ENCODE measurements at places on chromosomes 12 and 14.

DNA sequence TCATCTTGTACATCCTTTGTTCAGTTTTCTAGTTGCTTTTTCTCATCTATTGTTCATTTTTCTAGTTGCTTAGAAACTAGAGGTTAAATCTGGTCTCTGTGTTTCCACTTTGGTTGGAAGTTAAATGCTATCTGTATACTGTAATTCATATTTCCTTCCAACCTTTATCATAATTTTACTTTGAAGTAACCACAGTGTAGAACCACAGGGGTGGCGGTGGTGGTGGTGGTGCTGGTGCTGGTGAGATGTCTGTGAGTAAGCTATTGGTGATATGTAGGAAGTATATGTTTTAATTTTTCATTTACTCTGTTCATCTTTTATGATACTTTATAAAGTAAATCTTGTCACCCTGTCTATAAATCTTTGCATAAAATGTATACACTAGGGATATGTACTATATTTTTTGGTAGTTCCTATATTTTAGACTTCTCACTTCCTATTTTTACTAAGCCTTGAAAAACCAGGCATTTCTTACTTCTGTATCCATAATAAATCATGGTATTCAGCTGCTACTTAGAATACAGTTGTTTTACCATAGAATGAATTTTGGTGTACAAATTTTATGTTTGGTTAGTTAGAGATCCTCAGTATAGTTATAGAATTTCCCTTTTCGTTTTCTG is 31.9 kb downstream of the CCDC91 start:
- DNase-seq, result no peak

GRCh38 chr12:55816881-55817344 is 611 bp downstream of the SARNP start:
- no peak for DNase-seq

- no peak for DNase-seq
Measured at GRCh38 chr14:75542588-75543091, 20.4 kb downstream of the BATF start.

DNA sequence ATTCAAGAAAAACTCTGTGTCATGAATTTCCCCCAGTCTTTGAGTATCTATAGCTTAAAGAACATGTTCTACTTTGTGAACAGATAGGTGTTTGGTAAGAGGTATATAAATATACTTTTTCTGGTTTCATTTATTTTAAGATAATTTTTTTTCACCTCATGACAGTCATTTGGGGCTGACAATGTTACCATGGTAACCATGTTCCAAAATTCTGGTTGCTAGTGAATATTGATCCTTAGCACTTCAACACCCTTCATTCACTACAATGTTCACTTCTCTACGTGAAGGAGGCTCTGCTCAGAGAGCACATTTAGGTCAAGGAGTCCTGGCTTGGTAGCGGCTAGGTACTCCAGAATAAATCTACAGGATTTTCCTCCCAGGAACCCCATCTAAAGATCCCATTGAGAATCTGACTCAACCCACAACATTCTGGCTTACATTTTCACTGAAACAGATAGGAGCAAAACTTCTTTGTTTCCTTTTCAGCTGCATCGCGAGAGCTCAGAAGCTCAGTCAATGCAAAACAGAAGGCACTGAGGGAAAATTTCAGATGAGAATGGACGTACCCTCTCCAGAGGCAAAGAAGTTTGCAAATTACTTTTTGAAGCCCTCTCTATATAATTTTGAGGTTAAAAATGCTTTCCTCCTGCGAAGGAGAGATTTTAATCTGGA is 93.6 kb downstream of the ARF6 start:
- no peak for DNase-seq

DNA sequence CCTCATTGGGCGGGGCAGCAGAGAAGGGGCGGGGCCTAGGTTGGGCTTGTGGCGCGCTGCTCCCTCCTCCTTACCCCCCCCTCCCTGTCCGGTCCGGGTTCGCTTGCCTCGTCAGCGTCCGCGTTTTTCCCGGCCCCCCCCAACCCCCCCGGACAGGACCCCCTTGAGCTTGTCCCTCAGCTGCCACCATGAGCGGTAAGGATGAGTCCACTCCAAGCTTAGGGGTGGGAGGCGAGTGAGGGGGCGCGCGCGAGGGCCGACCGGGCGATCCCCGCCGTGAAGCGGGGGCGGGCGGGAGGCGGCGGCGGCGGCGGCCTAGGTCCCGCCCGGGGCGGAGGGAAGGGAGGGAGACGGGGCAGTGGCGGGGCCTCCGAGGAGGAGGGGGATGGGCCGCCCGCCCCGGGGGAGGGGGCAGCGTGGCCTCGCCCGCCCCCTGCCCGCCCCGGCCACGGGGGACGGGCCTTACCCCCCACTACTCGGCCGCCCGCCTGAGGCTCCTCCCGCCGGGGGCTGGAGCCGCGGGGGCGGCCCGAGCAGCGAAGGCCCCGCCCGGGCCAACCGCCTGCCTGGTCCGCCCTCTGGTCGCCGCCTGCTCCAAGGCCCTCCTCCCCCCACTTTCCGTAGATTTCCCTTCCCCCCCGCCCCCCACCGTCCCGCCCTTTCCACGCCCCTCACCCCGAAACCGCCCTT is at the start of gene SP1:
TSS of gene SP1 (plus strand) at position 73 of the 690 bp plus-strand sequence. CDS start at position 189, 116 bp downstream.
- peak; percentile 90 for DNase-seq

DNA sequence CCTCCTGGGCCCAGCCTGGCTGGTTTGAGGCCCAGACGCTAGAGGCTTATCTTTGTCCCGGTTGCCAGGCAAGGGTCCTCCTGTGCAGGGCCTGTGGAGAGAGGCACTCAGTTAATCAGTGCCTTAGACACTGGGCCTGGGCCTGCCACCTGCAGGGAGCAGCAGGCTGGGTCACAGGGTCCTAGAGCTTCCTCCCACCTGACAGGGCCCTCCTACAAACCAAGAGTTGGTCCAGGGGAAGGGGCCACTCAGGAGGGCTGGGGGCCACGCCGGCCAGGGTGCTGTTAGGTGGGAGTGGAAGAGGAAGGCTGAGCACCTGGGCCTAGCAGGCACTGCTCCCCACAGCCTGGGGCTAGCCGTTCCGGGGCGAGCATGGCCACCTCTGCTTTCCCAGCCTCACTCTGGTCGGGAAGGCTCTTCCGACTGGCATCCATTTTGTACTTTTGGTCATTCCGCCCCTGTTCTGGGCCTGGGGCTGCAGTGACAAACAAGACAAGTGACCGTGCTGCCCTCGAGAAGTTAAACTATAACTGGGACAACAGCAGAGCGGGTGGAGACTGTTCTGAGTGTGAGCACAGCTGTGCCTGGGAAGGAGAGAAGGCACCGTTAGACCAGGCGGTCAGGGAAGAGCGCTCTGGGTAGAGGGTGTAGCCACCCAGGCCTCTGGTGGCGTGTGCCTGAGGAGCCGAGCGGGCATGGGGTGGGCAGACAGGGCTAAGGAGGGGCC is 27.2 kb downstream of the FBRSL1 start:
- no peak for DNase-seq

DNA sequence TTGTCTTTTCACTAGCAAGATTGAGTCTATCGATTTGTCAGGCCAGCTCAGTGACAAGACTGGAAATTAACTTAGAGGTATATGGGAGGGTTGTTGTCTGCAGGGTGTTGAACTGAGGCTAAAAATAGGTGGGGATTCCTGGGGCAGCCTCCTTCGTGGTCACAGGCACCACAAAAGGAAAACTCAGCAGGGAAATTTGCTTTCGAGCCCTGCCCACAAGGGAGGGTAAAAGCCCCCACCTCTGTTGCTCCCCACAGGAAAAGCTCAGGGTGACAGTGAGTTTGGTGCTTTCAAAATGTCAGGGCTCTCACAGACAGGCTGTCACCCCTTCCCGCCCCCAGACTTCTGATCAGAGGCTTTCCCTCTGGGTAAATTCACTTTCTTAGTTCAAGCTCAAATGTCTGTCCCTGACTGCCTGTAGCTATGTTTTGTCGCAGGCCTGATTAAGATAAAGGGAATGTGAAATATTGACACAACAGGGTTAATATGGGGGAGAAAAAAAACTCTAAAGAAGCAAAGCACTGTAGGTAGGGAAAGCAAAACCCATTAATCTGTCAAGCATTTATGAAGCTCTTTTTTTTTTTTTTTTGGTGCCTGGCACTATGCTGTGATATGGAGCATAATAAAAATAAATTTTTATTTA is 11.7 kb upstream of the NFKBIA start:
- DNase-seq, result no peak

GRCh38 chr12:69023840-69024239 is 90.9 kb upstream of the CPM start:
- no peak for DNase-seq

DNA sequence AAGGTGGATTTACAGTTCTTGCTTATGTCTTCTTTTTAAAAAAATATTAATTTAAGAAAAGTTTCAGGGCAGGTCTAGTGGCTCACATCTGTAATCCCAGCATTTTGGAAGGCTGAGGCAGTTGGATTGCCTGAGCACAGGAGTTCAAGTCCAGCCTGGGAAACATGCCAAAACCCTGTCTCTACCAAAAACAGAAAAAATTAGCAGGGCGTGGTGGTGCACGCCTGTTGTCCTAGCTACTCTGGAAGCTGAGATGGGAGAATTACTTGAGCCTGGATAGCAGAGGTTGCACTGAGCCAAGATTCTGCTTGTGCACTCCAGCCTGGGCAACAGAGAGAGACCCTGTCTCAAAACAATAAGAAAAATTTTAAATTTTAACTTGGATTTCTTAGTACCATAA is 5.4 kb upstream of the TAS2R46 start:
- DNase-seq, result no peak

DNA sequence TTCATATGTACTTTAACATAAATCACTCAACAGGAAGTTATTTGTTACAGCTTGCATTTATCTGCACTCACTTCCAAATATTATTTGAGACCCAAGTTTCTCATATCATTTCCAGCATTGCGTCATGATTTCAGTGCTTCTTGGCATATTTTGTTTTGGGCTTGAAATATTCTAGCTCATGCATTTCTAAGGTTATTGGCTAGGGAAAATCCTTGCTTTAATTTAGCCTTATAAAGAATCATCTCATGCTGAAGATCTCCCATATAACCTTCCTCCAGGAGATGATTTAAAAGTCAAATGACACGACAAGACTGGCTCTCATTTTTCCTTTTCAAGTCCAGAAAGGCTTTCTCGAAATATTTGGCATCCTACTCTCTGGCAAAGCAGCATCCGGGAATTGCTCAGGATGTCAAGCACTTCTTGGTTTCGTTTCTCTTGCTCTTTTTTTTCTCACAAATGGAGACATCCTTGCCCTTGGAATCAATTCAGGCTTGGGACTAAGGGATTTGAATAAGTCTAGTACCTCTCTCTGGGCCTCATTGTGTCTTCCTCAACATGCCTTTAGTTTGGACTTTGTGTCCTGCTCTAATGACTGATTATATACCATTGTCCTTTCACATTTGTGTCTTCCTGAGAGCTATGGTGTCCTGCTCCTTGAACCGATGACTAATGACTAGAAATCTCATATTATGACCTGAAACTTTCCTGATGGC is 295.0 kb downstream of the RMST start:
- DNase-seq, result no peak

DNA sequence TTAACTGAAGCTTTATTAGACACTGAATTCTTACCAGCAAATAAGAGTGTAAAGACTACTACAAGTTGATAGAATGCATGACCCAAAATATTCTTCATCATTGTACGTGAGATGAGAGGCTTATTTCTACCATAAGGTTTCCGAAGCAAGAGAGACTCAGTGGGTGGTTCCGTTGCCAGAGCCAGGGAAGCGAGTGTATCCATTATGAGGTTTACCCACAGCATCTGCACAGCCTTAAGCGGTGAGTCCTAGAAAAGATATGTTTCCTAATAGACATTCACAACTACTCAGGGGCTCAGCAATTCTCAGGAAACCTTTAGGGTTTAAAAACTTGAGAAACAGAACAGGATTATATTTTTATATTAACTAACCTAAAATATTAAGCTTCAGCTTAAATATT is 77.8 kb upstream of the POC1B start:
- DNase-seq, result no peak

DNA sequence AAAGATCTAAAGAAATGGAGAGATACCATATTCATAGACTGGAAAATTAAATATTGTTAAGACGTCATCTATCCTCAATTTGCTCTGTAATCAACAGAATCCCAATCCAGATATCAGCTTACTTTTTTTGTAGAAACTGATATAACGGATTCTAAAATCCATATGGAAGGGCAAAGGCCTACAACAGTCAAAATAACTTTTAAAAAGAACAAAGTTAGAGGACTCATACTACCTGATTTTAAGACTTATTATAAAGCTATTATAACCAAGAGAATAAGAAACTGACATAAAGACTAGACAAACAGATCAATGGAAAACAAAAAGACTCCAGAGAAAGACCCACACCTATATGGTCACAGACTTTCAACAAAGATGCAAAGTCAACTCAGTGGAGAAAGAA is 6.0 kb downstream of the DDX24 start:
- DNase-seq, result no peak

- DNase-seq, result no peak
Measured at GRCh38 chr12:69480698-69481097, 10.5 kb downstream of the FRS2 start.

DNA sequence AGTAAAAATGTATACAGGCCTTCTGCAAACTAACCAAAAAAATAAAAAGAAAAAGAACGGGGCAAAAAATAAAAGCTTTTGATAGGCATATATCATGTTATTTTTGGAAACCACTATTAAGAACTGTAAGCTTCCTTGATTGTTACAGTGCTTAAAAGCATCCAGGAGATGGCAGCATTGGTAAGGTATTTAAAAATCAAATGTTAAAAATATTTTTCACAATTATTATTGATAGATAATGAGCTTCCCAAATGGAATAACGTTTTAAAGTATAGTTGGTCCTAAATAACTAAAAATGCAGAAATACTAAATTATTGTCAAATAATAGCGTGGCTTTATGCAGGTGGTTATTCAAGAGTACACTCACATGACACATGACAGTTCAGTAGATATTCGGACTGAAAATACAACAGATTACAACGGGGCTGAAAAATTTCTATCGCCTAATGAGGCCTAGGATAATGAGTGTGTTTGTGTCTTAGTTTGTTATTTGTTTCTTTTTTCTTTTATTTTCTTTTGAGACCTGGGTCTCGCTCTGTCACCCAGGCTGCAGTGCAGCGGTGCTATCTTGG is 127.2 kb upstream of the ATF7IP start:
- no peak for DNase-seq

- DNase-seq, result peak; percentile 41
Measured at GRCh38 chr12:6294156-6295093, 16.1 kb upstream of the PLEKHG6 start.

DNA sequence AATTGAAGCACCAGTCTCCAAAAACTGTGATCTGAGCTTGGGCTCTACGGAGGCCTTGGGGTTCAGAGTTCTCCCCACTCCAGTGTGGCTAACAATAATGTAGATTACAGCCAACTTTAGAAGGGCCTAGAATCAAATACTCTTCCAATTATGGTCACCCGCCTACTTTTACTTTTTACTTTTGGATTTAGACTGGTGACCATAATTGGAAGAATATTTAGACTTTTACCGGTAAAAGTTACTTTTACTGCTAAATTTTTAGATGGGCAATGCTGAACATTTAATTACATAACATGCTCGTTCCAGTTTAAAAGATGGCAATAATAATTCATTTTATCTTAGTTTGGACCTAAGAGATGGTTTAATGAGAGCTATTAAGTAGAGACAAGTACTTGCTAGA is 39.2 kb downstream of the PPTC7 start:
- no peak for DNase-seq

GRCh38 chr14:56808110-56808382 is 2.2 kb downstream of the OTX2 start:
- no peak for DNase-seq
